Myometrial cell (primary cell): ENCODE measurements at places on chromosomes 2 and 18. TPM values are rescaled to one million over a fixed set of nuclear protein-coding genes. Genes with fewer than 3 reads are reported as not detected.

Gene CIB4
- not detected in 2 replicates for total RNA-seq

Gene FHOD3
- total RNA-seq = under 0.01 and 0.29 TPM in 2 replicates

Gene GRP
- total RNA-seq = not detected in 2 replicates

Gene TTC31
- total RNA-seq = 18.5 and 31.2 TPM in 2 replicates

Gene RGPD4
- not detected in 2 replicates for total RNA-seq

Gene LGALSL
- total RNA-seq = 0.29 and 1.4 TPM in 2 replicates

Gene CAPN14
- total RNA-seq = under 0.01 TPM in 2 replicates

Gene REG3G
- total RNA-seq = not detected in 2 replicates
